Activated naive CD4-positive, alpha-beta T cell treated with Interleukin-2 at 50 U/mL for 16 hours (primary cell): ENCODE measurements at places on chromosomes 11 and 22.

GRCh38 chr22:42872821-42873220, 15.7 kb upstream of the ARFGAP3 start:
- DNase-seq = no peak

- DNase-seq = no peak
Observed at GRCh38 chr11:17752144-17752543, 17.6 kb downstream of the KCNC1 start.

DNA sequence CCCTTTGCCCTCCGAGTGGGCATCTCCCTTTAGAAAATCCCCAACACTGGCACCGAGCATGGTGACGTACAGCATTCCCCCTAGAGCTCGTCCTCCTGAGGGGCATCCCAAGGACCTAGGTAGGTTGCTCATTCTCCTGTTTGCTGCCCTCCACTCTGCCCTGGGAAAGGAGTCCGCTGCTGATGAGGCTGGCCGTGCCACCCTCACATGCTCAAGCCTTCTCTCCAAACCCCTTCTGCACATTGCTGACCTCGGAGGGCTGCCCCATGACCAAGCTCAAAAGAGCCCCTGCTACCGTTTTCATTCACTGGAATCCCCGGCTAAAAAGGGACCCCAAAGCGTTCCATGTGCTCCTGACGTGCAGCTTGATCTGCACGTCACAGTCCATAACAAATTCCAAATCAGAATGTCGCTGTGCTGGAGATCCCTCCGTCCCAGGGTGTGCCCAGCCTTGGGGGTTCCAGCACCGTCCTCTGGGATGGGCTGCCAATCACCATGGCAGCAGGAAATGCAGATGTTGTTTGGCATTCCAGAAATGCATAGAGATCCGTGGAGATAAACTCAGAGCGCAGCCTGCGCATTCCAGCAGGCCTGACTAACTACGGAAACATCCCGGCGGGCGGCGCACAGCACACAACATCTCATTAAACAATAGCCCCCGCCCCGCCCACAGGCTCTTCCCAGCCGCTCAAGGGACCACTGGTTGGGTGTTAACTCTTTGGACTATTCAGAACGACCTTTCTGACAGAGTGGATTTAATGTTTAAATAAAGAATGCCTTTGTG, 26.3 kb upstream of the GNB1L start:
- no peak for DNase-seq

GRCh38 chr11:30855383-30856006, 269.3 kb upstream of the MPPED2 start:
- no peak for DNase-seq

DNA sequence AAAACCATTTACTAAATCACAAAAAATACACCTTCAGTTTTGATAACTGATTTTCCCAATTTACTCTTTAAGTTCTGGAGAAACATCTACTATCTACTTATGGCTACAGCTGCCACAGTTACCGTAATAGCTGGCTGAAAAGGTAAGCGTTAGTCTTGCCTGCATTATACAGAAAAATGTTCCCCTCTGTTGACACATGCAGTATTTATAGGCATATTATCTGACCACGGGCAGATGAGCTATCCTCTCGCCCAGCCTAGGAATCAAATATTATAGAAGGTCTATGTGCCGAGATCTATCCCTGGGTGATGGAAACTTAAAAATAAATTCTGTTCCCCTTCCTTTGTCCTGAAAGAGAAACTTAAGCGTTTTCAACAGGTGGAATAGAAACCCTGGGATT, 283.8 kb downstream of the CADM1 start:
- DNase-seq = no peak

- no peak for DNase-seq
Observed at GRCh38 chr11:126059238-126059781, 3.4 kb downstream of the CDON start.

DNA sequence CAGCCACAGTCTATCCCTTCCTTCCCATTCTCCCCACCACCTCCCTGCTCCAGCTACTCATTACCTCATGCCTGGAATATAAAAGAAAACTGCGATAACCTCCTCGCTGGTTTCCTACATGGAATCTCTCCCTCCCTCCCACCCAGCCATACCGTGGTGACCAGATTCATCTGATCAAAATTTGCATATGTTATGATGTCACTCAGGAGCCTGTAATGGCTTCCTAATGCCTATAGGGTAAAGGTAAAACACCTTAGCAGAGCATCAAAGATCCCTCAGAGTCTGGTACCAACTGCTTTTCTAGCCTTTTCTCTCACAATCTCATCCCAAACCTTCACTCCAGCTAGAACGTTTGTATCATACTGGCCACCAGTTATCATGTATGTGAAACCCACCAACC, 19.6 kb downstream of the RTN4RL2 start:
- no peak for DNase-seq

DNA sequence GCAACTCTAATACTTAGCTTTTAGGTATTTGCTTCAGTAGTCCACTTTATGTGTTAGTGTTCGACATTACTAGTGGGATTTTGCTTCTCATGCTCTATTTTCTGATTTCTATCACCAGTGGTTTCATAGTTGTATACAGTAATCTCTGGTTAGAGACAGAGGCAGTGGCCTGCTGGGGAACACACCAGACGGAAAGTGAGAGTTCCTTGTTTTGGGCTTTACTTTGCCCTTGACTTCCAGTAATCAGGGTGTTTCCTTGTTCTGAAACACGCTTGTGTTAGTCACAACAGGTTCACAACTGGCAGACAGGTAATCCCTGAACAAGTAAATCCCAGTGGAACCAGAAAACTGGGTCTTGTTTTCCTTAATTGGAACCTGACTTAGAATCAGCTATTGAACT, 56.0 kb downstream of the PACS1 start:
- peak; percentile 27 for DNase-seq

DNA sequence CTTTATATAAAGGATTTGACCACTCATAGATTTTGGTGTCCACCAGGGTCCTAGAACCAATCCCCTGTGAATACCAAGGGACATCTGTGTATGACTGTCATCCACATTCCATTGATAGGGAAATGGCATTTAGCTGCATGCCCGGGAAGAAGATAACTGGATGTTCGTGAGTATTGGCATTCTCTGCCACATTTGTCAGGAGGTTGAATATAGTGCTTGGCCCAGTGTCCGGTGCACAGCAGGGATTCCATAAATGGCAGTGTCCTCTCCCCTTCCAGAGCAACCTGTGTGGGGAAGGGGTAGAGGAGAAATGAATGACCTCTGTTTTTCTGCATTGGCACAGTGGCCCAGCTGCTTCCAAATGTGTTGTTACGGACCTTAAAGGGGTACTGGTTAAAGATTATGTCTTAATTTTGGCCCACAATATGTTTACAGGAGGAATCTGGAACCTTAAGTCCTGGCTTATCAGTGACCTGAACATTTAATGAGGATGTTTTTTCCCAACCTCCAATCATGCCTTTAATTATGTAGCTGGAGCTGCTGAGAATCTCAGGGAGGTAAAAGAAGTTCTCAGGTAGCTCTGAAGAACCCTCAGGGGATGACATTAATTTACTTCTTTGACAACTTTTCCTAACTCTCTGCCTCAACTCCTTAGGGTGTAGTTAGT, 33.6 kb upstream of the OR4B1 start:
- no peak for DNase-seq

DNA sequence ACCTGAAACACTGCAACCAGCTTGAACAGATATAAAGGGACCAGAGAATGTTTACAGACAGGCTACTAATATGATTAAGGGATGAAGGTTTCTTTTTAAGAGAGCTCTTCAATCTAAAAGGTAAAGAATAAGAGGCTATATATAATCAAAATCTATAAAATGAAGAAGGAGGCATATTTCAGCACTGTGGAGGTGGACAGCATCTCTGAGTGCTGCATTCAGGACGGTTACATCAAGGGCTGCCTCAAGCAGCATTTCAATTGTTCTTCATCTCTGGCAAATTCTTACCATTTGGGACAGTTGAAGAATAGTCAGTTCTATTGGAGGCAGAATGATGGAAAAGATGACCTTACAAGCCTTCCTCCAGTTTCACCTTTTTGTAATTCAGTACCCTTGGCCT, 139.6 kb upstream of the LMO1 start:
- no peak for DNase-seq

DNA sequence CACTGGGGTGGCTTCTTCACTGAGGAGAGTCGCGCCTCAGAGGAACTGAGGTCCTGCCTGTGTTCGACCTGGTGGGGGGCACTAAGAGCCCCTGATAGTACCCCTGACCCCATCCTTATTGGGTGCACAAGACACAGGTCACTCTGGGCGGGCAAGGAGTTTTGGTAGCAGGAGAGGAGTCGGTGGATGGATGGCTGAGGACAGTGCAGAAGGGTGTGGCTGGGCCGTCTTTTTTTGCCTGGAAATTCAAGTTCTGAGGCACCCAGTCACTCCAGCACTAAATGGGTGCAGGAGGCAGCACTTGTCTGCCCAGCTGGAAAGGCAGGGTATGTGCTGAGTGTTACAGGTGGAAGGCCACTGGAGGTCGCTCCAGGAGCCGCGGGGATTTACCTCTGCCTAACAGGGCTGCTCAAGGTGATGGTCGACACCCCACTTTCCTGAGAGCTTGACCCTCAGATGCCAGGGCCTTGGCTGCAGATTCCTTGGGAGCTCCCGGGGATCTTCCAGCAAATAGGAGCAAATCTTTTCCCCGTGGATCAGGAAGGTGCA, 960 bp downstream of the TSSC4 start:
- no peak for DNase-seq

GRCh38 chr11:48184452-48184851, 32.2 kb upstream of the OR4B1 start:
- DNase-seq = no peak

DNA sequence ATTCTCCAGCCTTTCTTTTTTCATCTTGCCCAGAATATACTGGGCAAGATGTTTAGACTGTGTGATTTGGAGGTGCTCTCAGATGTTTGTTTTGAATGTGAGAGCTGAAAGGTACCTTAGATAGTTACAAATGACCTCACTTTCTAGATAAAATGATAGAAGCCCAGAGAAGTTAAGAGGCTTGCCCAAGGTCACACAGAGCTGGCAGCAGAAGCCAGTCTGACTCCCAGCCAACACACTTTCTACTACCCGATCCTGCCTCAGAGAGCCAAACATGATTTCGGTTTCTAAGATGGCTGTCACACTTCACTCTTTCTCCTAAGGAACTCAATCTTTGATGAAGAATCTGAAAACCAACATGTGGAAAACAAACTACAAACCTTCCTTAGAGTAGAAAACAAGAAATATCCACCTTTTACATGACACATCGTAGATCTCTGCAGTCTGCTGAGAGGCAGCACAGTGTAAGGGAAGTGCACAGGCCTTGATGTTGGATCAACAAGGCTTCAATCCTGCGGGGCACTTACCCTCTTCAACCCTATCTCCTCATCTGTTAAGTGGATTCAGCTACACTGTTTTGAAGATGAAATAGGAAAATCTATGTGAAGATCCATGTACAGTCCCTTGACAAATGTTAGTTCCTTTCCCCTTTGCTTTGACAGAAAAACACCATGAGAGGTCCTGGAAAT, 58.6 kb downstream of the SYTL2 start:
- peak; percentile 10 for DNase-seq

- no peak for DNase-seq
Observed at GRCh38 chr11:80155412-80156017, 714.7 kb upstream of the TENM4 start.

- no peak for DNase-seq
Observed at GRCh38 chr11:114794048-114794684, 115.8 kb downstream of the NXPE2 start.

GRCh38 chr22:22893891-22894739, 6.5 kb downstream of the IGLL5 start:
- DNase-seq = no peak

DNA sequence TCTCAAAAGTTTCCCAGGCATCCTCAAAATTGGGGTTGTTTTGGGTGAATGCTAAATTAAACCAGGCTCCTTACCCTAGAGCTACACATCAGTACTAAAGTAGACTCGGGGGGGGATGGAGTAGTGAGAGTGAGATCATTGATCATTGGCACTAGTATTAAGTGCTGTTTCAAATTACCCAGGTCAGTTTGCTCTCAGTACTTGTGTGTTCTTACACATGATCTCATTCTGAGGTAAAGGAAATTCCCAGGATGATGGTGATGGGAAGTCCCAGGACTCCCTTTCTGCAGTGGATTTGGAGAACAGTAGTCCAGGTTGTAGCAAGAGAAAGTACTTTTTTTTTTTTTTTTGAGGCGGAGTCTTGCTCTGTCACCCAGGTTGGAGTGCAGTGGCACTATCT, 12.5 kb downstream of the RBM4 start:
- no peak for DNase-seq

GRCh38 chr11:85961930-85962363, 106.8 kb downstream of the CCDC83 start:
- no peak for DNase-seq

GRCh38 chr11:8203414-8203715, 34.5 kb upstream of the RIC3 start:
- no peak for DNase-seq

DNA sequence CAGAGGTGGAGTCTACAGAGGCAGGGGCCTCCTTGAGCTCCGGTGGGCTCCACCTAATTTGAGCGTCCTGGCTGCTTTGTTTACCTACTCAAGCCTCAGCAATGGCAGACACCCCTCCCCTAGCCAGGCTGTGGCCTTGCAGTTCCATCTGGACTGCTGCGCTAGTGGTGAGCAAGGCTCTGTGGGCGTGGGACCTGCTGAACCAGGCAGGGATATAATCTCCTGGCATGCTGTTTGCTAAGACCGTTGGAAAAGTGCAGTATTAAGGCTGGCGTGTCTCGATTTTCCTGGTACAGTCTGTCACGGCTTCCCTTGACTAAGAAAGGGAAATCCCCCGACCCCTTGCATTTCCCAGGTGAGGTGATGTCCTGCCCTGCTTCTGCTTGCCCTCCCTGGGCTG, 77.7 kb downstream of the GDPD4 start:
- no peak for DNase-seq
